ENCODE measurements at places on chromosomes 16 and 17. TPM values are rescaled to one million over a fixed set of nuclear protein-coding genes. Genes with fewer than 3 reads are reported as not detected.

Gene MYCBPAP
- total RNA-seq, result 0.39 TPM

Gene PRSS21
- not detected for total RNA-seq

Gene HAP1
- not detected for total RNA-seq

Gene ANKS3
- total RNA-seq, result 11.0 TPM

Gene CCL1
- total RNA-seq, result not detected

Gene FOXF1
- total RNA-seq, result 0.24 TPM

Gene SMPD3
- 1.3 TPM for total RNA-seq

Gene PDILT
- not detected for total RNA-seq

Gene RND2
- 1.6 TPM for total RNA-seq

Gene CD300E
- total RNA-seq, result 0.65 TPM

Gene ZMYND15
- 0.39 TPM for total RNA-seq

Gene PARD6A
- 4.8 TPM for total RNA-seq

Gene CCDC78
- total RNA-seq, result 0.50 TPM

Gene CCL3
- total RNA-seq, result 0.82 TPM

Gene RTN4RL1
- 6.2 TPM for total RNA-seq

Gene ABCC11
- total RNA-seq, result not detected

Gene PYDC1
- total RNA-seq, result not detected

Gene SDR42E1
- total RNA-seq, result 1.4 TPM

Gene NETO2
- total RNA-seq, result 2.5 TPM

- DNase-seq, result no peak
Observed at GRCh38 chr16:22139008-22139407, 23.3 kb upstream of the SDR42E2 start.

DNA sequence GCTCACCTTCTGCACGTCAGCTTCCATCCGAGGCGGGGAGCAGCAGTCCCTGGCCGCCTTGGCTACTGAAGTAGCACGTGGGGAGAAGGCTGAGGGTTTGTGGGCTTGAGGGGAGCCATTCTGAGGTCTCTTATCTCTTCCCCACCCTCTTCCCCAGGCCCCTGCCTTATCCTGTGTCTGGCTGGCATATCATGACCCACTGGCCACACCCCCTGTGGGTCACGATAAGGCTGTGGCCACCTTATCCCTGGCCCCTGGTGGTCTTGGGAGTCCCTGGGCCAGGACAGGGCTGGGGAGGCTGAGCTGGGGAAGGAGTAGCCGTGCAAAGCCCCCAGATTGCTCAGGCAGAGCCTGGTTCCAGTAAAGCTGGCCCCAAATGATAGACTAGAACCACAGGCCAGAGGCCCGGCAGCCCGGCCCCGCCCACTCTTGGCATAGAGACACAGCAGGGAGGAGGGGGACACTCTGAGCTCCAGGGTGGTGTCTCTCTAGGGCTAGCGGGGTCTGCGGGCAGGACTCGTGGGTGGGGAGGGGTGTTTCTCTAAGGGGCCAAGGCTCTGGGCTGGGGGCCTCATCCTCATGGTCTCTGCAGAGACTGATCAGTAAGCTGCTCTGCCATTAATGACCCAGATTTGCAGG, 7.6 kb downstream of the SPNS2 start:
- DNase-seq, result peak; percentile 46

- no peak for DNase-seq
Observed at GRCh38 chr17:6756425-6757031, 682 bp downstream of the XAF1 start.

- peak; percentile 42 for DNase-seq
Observed at GRCh38 chr16:3283543-3284447, 504 bp downstream of the ZNF263 start.

DNA sequence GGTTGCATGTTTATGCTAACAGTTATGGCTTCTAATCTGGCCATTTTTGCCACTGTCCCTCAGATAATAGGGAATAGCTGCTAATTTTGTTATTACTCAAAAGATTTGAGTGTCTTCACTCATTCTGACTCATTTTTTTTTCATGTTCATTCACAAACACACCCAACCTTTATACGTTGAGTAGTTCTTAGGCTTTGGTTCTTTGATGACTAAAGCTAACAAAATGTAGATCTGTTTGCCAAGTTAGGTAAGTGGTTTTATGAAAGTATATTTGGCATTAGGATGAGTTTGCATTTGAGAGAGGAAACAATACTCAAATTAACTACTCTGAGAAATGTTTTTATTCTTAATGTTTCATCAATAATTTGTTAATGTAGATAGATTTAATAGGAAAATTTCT, 3.6 kb downstream of the MAP2K4 start:
- no peak for DNase-seq

DNA sequence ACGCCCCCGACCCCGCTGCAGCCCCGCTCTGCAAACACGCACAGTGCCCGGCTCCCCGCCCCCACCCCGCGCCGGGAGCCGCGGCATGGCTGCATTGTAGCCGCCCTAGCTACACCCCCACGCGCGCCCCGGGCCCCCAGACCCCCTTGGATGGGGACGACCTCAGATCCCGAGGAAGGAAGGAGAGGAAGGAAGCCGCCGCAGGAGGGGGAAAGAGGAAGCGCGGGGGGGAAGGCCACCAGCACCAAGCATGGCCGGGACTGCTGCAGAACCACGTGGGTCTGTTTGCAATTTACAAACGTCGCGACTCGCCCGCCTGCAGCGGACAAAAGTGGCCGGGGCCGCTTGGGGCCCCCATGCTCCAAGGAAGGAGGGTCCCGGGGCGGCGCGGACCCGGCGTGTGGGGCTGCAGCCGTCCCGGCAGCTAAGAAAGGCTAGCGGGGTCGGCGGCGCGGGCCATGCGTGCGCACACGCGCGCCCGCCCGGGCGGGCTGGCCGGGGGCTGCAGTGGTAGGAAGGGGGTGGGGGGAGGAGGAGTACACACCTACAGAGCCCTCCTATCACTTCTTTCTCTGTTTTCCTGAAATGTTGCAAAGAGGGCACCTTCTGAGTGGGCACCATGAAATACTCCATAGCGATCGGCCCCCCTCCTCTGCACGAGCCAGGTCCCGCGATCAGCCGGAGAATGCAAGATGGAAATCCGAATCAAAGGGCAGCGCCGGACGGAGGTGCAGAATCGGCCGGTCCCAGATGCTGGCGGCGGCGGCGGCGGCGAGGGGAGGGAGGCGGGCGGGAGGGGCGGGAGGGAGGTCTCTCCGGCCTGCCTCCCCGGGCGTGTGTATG, 488 bp downstream of the TFAP4 start:
- peak; percentile 63 for DNase-seq

DNA sequence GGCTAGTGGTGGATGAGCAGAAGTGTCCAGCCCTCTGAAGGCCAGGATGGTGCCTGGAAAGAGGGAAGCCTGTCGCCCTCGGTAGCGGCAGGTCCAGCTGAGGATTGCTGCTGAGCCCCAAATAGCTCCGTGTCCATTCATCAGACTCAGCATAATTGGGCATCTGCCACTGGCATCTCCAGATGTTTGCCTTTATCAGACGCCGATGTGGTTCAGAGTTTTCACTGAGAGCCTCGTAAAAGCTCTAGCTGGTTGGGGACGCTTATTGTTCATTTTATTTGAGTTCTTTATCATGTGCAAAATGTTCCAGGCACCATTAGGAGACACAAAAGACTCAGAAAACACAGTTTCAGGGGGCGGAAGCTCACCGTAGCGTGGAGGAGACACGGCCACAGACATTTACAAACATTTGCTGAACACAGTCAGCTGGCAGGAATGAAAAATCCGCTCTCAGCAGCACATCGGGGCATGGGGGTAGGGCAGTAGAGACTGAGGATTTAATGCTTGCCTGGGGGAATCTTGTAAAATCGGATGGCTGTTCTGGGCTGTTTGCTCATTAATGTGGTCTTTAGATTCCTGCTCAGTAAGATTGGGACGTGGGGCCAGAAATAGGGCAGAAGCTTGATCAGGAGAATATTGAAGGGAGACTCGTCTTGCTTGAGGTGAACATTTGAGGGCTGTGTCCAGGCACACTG, 41.7 kb downstream of the SMPD3 start:
- DNase-seq, result no peak

GRCh38 chr17:27994586-27994985, 47.9 kb upstream of the NLK start:
- DNase-seq, result no peak

- no peak for DNase-seq
Observed at GRCh38 chr16:11538880-11539279, 47.8 kb downstream of the LITAF start.

DNA sequence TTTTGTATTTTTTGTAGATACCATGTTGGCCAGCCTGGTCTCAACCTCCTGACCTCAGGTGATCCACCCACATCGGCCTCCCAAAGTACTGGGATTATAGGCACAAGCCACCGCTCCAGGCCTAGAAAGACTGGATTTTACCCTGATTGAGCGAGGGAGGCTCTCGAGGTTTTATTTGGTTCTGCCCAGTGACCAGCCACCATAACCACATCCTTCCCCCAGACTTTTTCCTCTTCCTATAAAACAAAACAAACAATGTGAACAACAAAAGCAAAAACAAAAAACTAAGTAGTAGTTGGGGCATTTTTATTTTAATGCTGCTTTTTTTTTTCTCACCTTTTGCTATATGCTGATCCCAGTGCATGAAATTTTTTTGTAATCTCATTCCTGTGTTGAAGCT, 509.6 kb downstream of the MAF start:
- DNase-seq, result no peak

DNA sequence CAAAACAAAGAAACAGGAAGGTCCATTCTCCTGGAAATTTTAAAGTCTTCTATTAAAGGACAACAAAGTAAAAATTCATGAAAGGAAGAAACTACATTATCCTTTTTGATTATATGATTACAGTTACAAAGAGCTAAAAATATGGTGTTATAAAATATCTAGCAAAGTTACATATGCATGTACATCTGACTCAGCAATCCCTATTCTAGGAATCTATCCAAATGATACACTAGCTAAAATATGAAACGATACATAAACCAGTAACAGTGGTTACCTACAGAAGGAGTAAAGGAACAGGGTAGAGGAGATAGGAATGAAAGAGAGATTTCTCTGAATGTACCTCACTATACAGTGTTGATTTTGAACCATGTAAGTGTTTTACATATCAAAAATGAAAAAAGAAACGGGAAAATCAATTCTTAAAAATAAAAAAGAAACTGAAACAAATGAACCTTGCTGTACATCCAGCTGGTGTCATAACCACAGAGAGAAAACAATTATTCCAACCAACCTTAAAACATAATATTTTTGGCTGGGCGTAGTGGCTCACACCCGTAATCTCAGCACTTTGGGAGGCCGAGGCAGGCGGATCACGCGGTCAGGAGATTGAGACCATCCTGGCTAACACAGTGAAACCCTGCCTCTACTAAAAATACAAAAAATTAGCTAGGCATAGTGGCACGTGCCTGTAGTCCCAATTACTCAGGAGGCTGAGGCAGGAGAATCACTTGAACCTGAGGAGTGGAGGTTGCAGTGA, 41.4 kb downstream of the HYDIN start:
- DNase-seq, result no peak

DNA sequence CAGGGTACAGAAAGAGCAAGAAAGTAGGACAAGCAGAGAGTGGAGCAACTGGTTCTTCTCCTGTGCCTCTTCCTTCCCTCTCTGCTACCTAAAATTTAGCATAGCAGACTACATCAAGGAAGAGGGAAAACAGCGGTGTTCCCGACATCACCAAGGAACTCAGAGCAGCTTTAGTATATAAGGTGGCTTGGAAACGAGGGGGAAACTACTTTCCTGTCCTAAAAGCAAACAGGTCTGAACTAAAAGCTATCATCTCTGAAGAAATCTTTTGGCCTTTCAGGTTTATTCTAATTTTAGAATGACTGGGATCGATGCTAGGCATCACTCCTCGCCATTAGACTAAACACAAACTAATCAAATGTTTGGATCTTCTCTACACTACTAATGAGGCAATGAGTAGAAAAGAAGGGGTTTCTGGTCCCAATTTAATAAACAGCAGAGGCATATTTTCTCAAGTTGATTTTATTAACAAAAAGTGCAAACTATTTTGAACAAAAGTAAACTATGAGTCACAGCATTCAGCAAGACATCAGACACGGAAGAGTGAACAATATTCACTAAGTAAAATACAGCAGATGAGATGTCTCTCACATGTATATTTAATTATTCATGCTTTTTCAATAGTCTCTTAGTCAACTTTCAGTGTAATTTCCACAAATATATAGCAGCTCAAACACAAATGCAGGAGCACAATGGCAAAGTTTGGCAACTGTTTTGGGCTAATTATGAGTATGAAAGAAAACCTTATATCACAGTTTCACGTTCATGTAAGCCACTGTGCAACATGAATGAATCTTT, 108.7 kb downstream of the TRIM37 start:
- DNase-seq, result no peak

DNA sequence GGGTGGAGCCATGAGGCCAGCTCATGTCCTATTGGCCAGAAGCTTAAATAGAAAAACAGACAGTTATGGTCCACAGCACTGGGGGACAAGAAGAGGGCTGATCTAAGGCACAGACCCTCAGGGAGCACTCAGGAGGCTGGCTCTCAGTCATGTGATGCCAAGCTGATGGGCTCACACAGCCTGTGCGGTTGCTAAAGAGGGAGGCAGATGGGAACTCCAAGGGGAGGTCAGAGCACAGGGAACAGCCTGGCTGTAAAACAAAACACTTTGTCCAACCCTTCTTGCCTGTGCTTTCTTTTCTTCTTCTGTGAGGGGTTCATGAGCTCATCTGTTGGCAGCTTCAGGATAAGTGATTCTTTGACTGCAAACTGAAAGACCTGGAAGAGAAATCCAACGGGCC, 27.2 kb downstream of the CNTNAP1 start:
- DNase-seq, result no peak

DNA sequence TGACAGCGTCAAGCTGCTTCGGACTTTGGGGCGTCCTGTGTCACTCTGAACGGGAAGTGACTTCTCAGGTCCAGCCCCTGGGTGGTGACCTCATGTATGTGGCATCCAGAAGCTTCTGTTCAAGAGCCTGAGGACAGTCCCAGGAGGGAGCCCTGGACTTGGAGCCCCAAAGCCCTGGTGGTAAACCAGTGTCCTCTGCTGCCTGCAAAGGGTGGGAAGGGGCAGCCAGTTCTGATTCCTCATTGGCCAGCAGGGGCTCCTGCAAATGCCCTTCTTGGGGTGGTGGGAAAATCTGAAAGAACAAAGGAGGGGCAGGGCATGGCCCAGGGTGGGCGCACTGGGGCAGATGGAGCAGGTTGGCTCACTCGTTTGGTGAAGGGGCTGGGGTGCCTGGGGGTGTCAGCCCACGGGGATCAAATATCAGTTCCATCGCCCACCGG, 1.6 kb downstream of the OSGIN1 start:
- peak; percentile 69 for DNase-seq

GRCh38 chr17:78488867-78489634, 88.1 kb downstream of the DNAH17 start:
- DNase-seq, result no peak

All from left cardiac atrium (tissue), 4 donors.